Caki2 (cell line): ENCODE measurements at places on chromosomes 1 and 21. TPM values are rescaled to one million over a fixed set of nuclear protein-coding genes. Genes with fewer than 3 reads are reported as not detected.

DNA sequence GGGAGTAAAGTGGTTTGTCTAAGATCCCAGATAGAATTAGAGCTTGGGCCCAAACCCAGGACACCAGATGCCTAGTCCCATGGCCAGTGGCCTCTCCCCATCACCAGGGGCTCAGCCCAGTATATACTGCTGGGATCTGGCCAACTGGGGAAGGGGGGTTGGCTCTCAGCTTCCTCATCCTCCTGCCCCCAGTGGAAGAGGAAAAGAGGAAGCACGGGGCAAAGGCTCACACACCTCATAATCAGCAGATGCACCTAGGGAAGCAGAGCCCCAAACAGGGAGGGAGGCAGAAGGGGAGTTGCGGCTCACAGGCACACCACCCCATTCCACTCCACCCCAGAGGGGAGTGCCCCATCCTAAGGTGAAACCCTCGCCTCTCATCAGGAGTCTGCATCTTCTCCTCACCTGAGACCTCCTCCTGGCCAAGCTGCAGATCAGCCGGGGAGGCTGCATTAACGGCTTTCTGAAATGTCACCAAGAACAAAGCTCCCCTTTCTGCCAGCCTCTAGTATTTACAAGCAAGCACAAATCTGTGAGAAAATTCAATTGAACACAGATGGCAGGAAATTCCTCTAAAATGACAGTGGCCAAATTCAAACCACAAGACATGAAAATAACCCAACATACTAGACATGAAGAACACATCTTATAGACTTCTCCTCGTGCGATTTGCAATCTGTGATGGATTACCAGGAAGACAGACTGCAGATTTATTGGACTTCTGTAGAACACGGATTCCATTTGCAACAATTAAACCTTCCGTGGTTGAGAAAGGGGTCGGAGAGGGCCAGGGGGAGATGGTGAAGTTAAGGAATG is 82.8 kb downstream of the GLIS1 start:
- no peak for DNase-seq

GRCh38 chr1:92989936-92990583 is 28.8 kb upstream of the DIPK1A start:
- peak; percentile 73 for DNase-seq

The SLC30A10 gene
- total RNA-seq, result not detected in 2 replicates

DNA sequence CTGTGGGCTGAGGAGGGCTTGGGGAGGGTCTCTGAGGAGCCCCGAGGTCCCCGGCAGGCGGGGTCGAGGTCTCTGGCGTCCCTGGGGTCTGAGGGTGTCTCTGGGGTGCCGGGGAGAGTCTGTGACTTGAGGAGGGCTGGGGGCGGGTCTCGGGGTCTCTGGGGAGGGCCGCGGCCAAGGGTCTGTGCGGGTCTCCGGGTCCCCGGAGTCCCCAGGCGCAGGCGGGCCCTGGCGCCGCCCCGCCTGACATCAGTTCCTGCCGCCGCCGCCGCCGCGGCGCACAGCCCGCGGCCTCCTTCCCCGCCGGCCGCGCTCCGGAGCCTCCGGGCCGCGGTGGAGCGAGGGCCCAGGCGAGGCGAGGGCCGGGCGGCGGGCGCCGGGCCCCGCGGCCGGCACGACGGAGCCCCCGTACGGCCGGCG is at the start of gene PLEKHM2:
PLEKHM2 (plus strand) TSS at position 279 of the 420 bp plus-strand sequence. CDS start 239 bp downstream, outside the sequence.
- DNase-seq, result no peak

DNA sequence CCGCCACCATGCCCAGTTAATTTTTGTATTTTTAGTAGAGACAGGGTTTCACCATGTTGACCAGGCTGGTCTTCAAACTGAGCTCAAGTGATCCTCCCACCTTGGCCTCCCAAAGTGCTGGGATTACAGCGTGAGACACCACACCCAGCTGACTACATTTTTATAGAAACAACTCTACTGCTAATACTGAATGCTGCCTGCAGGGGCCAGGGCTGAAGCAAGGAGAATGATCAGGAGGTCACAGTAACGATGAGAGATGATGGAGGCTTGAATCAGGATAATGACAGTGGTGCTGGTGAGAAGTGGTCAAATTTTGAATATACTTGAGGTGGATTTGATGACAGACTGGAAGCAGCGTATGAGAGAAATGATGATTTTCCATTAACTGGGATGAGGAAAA is 33.3 kb downstream of the ODF2L start:
- DNase-seq, result no peak

The ERO1B gene
- total RNA-seq, result 4.1 and 7.6 TPM in 2 replicates

DNA sequence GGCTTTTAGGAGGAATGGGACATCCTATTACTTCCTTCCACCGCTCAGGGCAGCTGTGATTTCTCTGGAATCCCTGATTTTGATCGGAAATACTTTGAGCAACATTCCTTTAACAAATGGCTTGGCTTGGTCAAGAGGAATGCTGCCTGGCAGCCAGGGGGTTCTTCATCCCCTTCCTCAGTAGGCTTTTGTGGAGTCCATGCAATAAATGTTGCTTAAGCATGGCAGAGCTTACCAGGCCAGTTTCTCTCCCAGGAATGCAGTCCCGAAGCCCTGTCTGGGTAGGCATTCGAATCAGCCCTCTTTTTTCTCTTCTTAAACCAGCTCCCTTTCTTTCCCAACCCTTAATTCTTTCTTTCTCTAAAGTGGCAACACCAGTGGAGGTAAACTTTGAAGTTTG is 177.1 kb upstream of the KIAA0040 start:
- DNase-seq, result no peak
